Mucosa of descending colon (tissue), 3 donors: ENCODE measurements at places on chromosomes 5 and 9.
A peak's percentile ranks its signal among the peaks of the same experiment; 100 is the strongest.

DNA sequence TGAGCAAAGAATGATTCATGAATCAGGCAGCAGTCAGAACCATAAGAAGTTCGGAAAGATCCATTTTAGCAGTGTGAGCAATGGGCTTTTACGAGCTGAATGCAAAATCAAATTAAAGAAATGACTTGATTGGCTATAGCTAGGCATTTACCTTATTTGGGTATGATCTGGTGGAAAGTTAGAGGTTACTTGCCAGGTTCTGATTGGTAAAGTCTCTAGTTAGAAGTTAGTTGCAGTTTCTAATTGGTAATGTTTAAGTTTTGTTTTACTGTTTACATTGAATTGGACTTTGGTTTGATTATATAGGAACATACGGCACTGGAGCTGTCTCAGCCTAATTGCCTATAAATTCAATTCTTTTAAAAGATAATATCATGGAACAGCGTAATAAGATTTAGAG lies 97.9 kb downstream of the ITGA1 start:
- no peak for DNase-seq

GRCh38 chr5:68041293-68041692 lies 174.3 kb upstream of the PIK3R1 start:
- peak; percentile 63 for DNase-seq

GRCh38 chr9:78707481-78707991 lies 410.6 kb downstream of the PSAT1 start:
- no peak for DNase-seq

DNA sequence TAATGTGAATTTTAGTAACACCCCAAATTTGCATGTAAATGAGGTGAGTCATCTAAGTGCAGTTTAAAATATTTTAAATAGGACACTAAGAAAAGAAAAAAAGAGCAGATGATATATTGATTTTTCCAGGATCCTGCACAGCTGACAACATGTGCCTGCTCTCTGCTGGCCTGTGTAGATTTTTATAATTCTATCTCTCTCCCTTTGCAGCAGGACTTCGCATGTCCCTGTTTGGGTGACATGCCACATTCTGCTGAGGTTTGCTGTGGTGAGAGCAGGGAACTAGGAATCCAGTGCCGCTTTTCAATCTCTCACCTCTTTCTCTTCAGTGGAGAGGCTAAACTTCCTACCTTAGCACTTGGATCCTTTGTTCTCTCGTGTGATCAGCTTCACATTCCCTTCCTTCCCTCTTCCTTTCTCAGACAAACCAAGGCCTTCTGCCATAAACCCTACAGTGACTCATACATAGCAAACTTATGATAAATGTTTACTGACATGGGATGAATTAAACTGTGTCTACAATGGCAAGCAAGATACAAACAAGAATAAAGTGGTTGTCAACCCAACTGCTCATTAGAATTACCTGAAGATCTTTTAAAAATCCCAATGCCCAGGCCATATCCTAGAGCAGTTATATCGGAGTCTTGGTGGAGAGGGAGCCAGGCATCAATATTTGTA lies 198.8 kb upstream of the EFNA5 start:
- DNase-seq: no peak

- no peak for DNase-seq
Measured at GRCh38 chr5:103624035-103624480, 61.5 kb upstream of the NUDT12 start.

GRCh38 chr5:32566319-32567111 lies 18.8 kb upstream of the SUB1 start:
- DNase-seq: no peak

GRCh38 chr9:126499911-126500599 lies 113.7 kb upstream of the LMX1B start:
- DNase-seq: no peak

- no peak for DNase-seq
Measured at GRCh38 chr5:61918611-61919010, 387.4 kb upstream of the KIF2A start.

DNA sequence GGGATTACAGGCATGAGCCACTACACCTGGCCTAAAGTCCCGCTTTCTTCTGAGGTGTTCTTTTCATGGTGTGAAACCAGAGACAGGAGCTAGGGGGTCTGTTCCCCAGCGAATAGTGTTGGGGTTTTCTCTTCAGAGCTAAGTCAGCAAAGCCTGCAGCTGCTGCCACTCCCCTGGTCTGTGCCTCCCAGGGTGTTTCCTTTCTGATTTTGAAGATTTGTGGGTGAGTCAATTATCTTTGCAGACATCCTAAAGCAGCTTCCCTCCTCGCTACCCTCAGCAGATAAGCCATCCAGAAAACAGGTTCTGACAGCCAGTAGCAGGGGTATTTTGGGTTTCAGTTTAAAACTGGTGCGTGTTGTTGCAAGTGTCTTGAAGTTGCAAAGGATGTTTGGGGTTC lies 72.0 kb upstream of the IQGAP2 start:
- DNase-seq: no peak

- DNase-seq: no peak
Measured at GRCh38 chr5:176888865-176889165, 10.3 kb downstream of the HK3 start.

DNA sequence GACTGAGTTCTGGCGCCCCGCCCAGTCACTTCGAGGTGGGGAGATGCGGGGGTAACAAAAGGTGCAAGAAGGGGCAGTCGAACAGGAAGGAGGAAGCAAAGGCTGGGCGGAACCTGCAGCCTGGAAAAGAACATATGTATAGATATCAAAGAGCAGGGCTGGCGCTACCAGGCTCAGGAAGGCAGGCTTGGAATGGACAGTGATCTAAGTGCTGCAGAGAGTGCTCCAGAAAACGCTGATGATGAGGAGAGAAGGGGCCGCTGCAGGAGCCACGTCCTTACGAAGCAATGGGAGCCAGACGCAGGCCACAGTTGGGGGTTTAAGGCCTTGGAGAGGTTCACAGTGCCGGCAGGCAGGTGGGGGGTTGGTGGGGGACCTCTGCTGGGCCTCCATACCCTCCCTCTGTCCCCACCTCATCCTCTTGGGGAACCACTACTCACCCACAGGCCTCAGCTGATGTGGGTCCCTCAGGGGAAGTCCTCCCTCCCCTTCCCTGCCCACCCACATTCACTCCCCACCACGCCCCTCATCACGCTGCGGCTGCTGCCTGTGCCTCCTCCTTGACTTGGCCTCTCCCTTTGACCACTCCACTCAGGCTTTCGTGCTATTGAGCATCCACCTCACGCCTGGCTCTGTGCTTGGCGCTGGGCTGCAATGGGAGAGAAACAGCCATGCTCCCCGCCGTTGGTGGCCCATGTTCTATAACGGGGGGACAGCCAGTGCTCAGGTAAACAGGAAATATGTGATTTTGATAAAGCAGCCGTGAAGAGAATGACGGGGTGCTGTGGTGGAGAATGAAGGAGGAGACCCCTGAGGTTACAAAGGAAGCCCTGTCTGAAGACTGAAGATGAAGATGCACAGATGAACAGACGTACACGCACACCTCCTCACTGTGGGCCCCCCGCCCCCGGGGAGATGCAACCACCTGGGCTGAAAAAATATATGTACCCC lies 40.5 kb upstream of the RPL26L1 start:
- DNase-seq: peak; percentile 56

- DNase-seq: no peak
Measured at GRCh38 chr5:53011233-53011632, 22.1 kb downstream of the ITGA2 start.

- DNase-seq: no peak
Measured at GRCh38 chr9:31359071-31359470, 1025.4 kb upstream of the ACO1 start.
